ENCODE measurements at places on chromosomes 3 and 15.

DNA sequence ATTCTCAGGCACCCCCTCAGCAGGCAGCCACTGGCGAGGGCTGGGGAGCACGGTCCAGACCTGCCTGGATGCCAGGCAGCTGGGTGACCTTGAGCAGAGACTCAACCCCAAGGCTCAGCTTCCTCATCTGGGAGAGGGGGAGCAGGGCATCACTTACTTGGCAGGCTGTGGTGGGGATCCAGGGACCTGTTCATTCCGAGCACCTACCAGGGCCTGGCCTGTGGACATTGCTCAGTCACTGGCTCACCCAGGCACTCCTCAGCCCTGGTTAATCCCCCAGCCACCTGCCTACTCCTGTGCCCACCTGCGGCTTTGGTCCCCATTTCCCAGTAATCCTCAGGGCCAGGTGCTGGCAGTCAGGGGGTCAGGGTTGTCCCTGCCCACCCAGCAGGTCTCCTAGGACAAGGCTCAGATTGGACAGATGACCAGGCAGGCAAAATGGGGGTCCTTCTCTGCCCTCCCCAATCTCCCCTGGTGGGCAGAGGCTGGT is 9.3 kb upstream of the RPL29 start:
- DNase-seq: no peak

GRCh38 chr15:23484870-23485269 is 37.8 kb upstream of the GOLGA6L2 start:
- no peak for DNase-seq

- DNase-seq: no peak
These were observed 43.6 kb upstream of the TNIK start for GRCh38 chr3:171503817-171504216.

DNA sequence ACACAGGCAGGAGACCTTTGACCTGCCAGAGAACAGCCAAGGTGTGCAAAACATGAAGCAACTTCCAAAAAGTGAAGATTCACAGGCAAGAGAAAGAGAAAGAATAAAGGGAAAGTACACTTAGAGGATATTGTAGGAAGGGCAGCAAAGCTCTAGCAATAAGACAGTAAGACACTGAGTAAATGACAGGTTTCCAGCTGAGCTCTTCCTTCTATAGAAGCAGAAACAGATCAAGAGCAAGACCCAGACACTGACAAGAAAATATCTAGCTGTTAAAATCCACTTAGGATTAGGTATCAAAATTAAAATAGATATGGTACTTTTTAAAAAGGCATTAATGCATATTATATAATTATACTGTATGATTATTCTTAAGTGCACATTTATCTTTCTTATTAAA is 333.4 kb downstream of the RAP2B start:
- no peak for DNase-seq

DNA sequence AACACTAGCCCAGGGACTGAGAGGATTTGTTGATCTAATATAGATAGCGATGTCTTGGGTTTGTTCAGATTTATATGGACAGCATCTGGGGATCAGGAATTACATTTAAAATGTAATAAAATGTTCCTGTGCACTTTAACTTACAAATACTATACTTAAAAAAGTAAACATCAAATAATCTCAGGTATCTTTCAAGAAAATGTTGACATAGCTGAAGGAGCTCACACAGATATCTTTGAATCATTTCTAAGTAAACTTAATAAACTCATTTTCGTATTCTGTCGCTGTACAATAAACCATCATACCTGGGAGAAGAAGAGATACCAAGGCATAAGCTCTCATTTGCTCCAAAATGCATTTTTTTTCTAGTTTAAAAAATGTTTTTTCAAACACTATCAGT is 557.5 kb upstream of the NR2F2 start:
- no peak for DNase-seq

- no peak for DNase-seq
These were observed 29.6 kb upstream of the ADAMTS7 start for GRCh38 chr15:78840661-78841375.

- no peak for DNase-seq
These were observed 775.3 kb upstream of the ARPP21 start for GRCh38 chr3:34864011-34864410.

- no peak for DNase-seq
These were observed 21.6 kb upstream of the RARRES1 start for GRCh38 chr3:158753854-158754253.

DNA sequence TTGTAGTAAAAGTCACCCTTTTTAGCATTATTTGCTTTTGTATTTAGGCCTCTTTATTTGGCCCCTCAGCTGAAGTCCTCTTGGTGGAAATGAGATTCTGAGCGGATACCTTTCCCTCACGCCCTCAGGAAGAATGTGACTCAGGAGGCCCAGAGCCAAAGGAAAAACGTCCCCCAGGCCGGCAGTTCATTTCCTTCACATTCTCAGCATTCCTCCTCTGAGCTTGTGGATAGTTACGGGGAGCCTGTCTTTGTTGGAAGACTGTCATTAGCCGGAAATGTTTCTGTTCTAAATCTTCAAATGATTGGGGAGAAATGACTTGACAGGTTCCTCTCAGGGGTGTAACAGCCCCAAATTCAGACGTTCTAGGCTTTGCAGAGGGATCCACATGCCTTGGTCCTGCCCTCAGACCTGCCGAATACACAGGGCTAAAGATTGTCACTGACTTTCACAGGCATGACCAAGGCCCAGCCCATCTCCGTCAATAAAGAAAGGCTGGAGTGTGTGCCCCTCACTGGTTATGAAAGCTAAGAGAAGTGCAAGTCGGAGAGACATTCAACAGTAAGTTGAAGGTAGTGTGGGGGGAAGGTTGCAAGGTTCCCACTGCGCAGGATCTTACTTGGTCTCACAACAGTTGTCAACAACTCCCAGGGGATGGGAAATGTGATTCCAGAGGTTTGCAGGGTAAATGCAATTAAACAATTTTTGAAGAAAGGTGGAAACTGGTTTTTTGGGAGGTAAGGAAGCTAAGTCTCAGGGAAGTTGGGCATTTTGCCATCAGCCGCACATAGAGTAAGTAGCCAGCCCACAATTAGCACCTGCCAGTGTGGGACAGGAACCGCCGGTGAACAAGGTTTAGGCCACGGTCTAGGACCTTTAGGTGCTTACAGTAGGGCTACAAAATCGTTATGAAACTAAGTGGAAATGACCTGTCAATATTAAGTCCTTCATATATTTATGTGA is 39.7 kb upstream of the MYZAP start:
- no peak for DNase-seq

DNA sequence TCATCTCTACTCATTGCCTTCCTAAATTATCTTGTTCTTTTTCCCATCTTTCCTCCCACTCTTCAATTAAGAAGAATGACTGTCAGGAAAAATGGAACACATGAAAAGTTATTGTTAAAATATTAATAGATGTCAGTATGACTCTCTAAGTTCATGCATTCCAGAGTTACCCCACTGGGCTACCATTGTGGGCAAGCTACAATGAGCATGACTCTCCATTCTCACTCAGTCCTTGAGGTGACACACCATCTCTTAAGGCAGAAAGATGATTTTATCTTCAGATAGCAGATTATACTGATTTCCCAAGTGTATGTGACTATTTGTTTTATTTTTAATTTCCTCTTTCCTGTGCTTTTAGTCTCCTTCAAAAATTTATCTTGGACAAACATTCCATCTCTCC is 144.3 kb downstream of the ALCAM start:
- DNase-seq: no peak

GRCh38 chr15:64349375-64349774 is 6.6 kb downstream of the CSNK1G1 start:
- DNase-seq: no peak

GRCh38 chr15:91263632-91264531 is 163.8 kb downstream of the SV2B start:
- DNase-seq: no peak

DNA sequence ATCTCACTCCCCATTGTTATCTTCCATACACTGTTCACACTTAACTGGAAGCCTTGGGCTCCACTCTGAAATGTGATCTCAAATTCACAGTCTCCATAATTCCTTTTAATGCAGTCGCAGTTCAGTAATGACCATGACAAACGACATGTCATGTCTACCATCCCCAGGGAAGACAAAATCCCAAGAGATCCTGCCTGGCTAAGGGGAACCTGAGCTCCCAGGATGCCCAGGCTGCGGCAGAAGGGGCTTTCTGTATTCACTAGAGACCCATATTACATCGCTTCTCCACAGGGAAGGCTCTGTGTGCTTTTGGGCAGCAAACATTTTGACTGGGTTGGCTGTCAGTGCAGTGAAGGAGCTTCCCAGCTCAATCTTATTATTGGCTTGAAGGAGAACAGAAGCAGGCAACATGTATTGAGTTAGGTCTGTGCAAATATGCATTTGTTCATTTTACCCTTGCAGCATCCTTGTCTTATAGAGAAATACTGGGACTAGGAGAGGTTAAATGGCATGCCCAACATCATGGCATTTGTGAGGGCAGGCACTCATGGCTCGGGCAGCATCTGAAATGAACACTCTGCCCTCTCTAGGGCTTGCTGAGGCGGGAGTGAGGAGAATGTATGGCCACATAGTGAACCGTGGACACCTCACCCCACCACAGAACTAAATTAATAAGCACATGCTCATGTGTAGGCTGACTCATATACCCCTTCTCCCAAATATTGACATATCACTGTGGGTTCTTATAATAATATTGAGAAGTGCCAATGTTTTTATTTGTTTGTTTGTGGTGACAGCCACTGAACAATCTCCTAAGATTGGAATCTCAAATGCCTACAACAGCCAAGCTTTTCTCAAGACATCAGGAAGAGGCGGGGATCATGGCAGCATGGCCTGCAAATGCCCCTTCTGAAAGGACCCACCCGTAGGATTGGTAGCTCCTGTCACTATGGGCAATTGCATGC is 141.6 kb upstream of the FOXB1 start:
- no peak for DNase-seq

DNA sequence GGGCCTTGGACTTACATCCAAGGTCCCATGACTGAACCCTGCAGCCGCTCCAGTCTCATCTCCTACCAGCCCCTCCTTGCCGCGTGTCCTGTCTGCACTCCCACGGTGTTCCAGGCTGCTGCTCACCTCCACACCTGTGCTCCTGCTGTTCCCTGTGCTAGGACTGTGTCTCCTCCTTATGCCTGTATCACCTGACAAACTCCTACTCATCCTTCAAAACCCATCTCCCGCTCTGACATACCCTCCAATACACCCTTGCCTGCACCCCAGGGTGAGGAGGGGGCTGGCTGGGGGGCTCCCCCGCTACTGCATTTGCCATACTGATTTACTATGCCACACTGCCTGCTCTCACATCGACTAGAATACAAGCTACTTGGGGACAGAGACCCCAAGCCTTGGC is 53.6 kb downstream of the CYP11A1 start:
- no peak for DNase-seq

DNA sequence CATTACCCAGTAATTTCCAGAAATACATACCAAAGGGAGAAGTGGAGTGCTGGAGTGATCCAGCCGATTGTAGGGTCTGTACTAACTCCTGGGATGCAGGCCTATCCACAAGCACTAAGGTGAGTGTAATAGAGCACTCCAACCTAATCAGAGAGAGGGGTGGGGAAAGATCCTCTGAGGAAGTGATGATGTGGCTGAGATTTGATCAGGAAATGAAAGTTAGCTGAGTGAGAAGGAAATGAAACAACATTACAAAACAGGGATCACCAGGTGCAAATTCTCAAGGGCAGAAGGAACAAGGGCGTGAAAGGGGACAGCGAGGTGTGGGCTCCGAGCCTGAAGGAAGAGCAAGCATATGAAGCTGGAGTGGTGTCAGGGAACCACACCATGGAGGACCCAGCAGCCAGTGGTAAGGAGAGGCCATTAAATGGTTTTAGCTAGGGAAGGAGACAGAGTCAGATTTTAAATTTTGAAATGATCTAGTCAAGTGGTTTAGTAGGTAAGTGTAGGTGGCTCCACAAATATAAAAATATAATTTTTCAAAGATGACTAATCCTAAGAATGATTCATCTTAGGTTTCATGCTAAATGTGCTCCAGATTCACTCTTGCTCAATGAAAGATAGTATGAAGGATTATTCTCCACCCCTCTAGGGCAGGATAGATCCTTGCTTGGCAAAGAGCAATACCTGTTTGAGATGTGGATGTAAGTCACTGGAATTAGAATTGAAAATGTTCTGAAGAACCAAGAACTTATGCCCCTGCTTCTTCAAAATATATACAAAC is 348.7 kb downstream of the TBL1XR1 start:
- no peak for DNase-seq

DNA sequence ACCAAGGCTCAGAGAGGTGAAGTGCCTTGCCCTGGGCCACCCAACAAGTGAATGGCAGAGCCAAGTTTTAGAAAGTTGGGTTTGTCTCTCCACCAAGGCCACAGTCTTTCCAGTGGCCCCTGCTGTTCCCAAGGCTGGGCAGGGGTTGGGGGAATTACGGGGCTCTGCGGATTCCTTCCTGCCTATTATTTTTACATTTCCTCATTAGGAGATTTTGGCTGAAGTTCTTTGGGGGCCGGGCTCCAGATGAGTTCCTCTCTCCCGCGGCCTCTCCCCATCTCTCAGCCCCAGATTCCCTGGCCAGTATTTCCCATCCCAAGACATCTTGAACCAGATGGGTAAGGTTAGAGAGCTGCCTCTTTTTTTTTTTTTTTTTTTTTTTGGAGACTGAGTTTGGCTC is 44.0 kb upstream of the SMAD6 start:
- DNase-seq: no peak

DNA sequence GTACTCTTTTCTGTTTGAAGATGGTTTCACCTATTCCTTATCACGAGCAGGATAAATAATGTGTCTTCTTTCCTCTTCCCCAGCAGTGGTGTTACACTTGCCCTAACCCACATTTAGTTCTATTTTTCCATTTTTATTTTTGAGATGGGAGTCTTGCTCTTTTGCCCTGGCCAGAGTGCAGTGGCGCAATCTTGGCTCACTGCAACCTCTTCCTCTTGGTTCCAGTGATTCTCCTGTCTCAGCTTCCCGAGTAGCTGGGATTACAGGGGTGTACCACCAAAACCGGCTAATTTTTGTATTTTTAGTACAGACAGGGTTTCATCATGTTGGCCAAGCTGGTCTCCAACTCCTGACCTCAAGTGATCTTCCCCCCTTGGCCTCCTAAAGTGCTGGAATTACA is 372.4 kb downstream of the FOXP1 start:
- DNase-seq: no peak

DNA sequence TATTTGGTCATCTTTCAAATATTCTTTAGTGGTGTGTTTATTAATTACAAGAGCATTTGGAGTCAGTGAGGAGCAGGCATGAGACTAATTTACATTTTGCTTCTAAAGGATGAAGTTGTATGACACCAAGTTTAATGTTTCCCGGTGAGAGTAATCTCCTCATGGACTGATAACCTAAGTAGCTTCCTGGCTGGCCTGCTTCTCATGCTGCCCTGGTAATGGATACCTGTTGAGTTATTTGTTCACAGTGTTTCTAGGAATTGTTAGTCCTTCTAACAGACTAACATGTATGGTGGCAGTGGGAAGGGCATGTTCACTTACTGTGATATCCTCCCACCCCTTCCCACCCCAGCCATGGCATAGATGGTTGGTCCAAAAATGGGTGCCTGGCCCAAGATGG is 69.3 kb upstream of the CMTM7 start:
- no peak for DNase-seq

DNA sequence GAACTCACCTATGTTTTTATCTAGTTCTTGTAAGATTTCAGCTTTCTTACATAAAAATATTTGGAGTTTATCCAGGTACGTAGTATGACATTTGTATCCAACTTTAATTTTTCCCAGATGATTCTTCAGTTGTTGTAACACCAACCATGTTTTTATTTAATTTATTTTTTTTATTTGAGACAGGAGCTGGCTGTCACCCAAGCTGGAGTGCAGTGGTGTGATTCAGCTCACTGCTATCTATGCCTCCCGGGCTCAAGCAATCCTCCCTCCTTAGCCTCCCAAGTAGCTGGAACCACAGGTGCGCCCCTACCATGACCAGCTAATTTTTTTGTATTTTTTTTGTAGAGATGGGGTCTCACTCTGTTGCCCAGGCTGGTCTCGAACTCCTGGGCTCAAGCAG is 6.6 kb downstream of the XYLB start:
- DNase-seq: no peak

Data from stimulated activated CD4-positive, alpha-beta T cell treated with anti-CD3 and anti-CD28 coated beads, Interleukin-15, amount 100 ng/mL, for 24 hours (primary cell).